ENCODE measurements at places on chromosomes 1 and 21.

DNA sequence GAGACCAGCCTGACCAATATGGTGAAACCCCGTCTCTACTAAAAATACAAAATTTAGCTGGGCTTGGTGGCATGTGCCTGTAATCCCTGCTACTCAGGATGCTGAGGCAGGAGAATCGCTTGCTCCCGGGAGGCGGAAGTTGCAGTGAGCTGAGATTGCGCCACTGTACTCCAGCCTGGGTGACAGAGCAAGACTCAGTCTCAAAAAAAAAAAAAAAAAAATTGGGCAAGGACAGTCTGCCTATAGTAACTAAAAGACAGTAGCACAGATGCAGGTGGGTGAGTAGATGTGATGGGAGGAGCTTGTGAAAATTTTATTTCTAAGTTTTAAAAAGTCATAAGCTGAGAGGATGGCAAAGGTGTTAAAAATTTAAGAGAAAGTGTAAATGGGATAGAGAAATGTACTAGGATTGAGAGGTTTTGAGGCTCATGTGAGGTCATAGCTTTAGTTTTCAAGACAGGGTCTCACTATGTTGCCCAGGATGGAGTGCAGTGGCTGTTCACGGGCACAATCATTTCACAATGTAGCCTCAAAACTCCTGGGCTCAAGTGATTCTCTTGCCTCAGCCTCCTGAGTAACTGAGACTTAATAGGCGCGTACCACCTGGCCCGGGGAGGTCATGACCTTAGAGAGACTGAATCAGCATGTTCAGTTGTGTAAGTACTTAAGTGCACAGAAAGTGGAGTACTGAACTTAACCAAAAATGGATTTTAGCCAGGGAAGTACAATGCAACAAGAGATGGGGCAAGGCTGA lies 33.7 kb downstream of the PTP4A2 start:
- DNase-seq: no peak

DNA sequence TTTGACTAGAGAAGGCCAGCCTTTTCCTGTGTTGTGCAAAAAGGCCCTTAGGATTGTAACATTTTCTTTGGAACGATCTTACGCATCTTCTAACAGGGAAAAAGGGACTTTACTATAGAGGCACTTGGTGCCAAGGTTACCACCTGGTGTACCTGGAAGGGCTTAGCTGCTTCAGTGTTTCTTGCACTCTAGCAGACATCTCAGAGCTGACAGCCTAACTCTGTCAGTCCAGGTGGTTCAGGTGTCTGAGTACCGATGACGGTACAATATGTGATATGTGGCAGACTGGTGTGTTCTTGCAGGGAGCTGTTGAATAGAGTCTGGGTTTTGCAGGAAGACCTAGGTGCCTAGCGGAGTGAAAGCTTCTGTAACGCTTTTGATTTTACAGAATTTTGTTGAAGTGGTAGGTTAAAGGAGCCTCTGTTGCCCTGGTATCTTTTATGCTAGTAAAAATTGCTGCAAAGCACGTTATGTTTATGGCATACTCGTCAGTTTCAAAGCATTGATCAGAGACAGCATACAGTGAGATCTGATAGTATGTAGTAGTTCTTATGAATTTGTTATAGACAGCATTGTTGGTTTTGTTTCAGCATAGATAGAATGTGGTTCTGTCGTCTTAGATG lies 1.4 kb downstream of the MAGI3 start:
- no peak for DNase-seq

GRCh38 chr1:228378873-228379460 lies 27.7 kb downstream of the TRIM11 start:
- DNase-seq: no peak

DNA sequence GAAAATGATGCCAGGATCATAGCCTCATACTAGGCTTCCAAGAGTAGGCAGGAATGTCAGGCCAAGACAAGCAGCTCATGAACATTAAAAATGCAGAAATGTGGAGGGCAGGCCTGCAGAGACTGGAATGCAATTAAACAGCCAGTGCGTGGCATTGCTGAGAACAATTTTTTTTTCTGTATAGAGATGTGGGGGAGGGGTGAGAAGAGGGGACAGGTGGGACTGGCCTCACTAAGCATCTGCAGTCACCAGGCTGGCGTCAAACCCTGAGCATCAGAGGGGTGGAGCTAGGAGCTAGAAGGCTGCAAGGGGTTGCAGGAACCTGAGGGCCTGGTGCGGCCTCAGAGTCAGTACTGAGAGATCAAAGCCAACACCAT lies 114.1 kb downstream of the TNR start:
- DNase-seq: no peak

GRCh38 chr1:205950280-205950679 lies 7.0 kb upstream of the SLC26A9 start:
- no peak for DNase-seq

DNA sequence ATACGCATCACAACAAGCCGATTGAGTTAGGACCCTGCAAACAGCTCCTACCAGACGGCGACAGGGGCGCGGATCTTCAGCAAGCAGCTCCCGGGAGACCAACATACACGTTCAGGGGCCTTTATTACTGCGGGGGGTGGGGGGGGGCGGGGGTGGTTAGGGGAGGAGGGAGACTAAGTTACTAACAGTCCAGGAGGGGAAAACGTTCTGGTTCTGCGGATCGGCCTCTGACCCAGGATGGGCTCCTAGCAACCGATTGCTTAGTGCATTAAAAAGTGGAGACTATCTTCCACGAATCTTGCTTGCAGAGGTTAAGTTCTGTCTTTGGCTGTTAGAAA lies 162.0 kb downstream of the RUNX1 start:
- DNase-seq: no peak
